HTR-8/SVneo (cell line): ENCODE measurements at places on chromosomes 7 and 10.

GRCh38 chr7:37262181-37262580 is 186.5 kb downstream of the ELMO1 start:
- DNase-seq = no peak

GRCh38 chr7:115135146-115135545 is 213.3 kb downstream of the MDFIC start:
- DNase-seq = no peak

GRCh38 chr7:128974241-128974934 is 36.7 kb downstream of the IRF5 start:
- DNase-seq = no peak

DNA sequence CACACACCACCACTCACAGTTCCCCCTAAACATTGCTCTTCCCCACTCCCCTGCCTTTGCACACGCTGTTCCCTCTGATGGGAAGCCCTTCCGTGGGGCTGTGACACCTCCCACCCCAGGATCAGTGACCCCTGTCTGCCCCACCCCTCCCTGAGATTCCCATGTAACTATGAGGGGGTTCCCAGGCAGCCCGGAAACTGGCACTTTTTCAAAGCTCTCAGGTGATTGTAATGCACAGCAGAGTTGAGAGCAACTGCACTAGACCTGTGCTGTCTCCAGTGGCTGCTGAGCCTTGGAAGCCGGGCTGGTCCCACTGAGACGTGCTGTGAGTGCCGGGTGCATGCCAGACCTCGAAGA is 29.8 kb downstream of the GPRIN2 start:
- DNase-seq = peak; percentile 60

DNA sequence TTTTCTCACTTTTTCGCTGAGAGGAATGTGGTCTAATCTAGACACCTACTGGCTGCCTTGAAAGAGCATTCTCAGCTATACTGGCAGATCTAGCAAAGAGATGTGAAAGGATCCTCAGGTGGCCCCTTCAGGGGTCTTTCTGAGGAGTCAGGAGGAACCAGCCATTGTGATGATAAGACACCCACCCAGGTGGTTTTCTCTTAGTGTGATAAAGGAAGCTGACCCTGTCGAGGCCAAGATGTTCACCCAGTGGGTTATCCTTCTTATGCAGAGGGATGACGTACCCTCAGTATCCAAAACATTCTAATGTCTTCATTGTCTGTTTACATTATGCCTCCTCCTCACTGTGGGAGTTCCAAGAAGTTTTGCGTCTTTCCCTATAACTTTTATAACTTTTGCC is 98.3 kb upstream of the LRGUK start:
- DNase-seq = no peak

GRCh38 chr10:16581202-16581601 is 59.5 kb upstream of the C1QL3 start:
- DNase-seq = no peak

DNA sequence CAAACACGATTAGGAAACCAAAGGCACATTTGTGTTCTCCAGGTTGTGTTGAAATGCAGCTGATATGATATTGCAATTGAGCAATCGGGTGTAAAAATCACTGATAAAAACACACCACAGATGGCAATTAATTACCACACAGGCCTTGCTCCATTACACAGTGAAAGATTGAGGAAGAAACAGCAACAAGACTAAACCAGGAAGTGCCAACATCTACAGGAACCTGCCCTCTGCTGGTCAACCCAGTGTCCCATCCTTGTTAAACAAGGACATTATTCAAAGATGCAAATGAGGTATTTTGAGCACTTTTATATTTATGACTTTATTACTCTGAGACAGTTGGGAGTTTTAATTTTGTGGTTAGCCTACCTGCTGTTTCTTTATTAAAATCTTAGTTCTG is 765.6 kb upstream of the GHITM start:
- DNase-seq = no peak

GRCh38 chr7:107150375-107151073 is 18.3 kb upstream of the HBP1 start:
- DNase-seq = peak; percentile 15

DNA sequence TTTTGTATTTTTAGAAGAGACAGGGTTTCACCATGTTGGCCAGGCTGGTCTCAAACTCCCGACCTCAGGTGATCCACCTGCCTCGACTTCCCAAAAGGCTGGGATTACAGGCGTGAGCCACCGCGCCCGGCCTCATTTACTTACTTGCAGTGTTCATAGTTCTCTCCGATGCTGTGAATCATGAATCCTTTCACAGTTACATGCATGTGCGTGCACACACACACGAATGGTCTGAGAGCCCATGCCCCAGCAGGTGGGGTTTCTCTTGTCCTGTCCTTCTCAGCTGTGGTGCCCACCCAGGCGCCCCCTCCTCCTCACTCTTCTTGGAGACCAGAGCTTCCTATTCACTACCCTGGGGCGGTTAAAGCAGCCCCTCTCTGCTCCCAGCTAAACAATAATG is 50.6 kb downstream of the RBM17 start:
- no peak for DNase-seq

- no peak for DNase-seq
These were observed 427.7 kb downstream of the HTR7 start for GRCh38 chr10:90430186-90430585.

- peak; percentile 5 for DNase-seq
These were observed 8.5 kb downstream of the C10orf90 start for GRCh38 chr10:126661841-126662515.

DNA sequence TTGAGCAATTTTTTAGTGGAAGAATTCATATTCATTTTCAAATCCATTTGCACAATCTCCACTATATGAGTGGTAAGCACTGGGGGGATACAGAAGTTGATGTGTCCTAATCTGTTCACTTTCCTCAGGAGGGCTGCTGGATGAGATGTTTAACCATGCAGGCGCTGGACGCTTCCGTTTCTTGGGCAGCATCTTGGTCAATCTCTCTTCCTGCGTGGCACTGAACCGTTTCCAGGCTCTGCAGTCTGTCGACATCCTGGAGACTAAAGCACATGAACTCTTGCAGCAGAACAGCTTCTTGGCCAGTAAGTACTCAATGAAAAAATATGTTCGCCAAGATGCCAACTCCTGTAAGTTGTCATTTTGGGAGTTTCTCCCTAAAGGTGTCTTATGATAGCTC is 179.3 kb downstream of the ABCA13 start:
- DNase-seq = no peak

DNA sequence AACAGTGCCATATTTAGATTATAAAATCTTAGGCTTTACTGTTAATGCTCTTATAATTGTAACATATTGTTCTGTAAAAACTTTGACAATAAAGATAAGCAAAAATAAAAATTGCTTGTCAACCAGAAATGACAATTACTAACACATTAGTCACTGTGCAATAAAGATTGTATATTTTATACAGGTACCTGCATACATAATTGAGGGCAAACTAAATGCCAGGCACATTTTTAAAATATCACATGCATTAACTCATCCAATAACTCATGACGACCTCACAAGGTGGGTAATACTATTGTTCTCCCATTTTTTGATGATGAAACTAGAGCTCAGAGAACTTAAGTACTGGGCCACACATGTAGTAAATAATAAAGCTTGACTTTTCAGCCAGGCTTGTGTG is 1020.2 kb upstream of the C7orf33 start:
- no peak for DNase-seq

GRCh38 chr7:102063690-102064180 is 222.9 kb upstream of the SH2B2 start:
- no peak for DNase-seq

DNA sequence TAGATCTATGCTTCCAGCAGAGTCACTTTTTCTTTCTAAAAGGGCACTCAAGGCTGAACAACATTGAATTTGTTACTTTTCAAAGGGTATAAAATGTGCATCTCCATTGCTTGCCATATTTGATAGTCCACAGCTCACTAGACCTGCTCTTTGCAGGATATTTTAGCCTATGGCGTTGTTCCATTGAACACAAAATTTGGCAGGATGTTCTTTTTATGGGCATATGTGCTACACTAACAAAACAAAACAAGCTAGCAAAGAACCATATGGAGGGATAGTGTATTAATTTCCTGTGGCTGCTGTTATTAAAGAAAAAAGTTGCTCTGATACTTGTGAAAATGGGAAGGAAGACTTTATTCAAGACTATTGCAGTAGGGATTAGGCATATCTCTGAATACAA is 828.7 kb downstream of the TYW1 start:
- DNase-seq = no peak

- peak; percentile 48 for DNase-seq
These were observed 62.6 kb downstream of the CUL2 start for GRCh38 chr10:35027567-35027966.

GRCh38 chr7:80711531-80711930 is 73.1 kb downstream of the CD36 start:
- DNase-seq = no peak

DNA sequence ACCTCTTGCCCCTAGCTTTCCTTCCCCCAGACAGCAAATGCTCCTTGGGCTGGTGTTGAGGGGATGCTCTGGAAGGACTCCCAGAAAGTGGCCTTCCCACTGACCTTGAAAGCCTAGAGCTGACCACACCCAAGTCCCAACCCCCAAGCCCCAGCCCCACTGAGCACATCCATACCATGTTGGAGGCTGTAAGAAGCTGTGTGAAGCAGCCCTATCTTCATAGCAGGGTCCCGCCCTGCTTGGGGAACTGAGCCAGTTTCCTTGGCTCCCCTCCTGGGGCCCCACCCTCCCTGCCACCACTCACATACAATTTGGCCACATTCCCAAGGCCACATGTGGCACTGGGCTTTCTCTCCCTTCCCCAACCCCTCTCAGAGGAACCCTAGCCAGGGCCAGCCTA is 72.3 kb upstream of the CACUL1 start:
- DNase-seq = no peak

DNA sequence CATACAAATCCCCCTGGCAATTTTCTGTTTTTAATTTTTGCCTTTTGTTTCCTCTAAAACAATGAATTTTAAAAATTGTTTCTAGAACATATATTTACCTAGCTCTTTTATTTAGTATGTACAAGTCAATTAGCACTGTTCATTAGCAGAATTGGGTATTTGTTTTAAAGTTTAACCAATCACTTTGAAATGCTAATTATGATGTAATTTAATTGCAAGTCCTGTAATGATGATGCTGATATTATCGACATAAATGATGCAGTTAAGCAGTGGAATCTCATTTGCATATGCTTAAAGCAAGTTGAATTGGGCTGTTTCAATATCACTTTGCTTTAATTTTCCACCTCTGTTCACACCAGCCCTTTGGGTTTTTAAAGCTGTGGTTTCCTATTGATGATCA is 2.7 kb downstream of the FOXP2 start:
- no peak for DNase-seq
